ENCODE measurements at places on chromosomes 4 and X.

DNA sequence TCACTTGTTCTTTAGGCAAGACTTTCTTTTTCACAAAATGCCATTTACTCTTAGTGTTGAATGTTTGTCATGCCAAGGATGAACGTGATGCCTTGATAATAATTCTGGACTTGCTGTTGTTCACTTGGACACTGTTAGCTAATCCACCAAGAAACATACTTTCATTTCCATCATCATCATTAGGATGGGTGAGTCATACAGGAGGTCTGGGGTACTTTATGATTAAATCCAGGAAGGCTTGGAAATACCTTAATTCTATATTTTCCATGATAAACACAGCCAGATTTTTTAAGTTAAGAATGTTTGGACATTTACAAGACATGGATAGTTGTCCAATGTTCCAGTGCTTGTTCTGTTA, 260.7 kb upstream of the GIMD1 start:
- DNase-seq = no peak

GRCh38 chr4:131296192-131296591, 1852.9 kb upstream of the PCDH10 start:
- DNase-seq = no peak

GRCh38 chr4:38368613-38369012, 295.4 kb upstream of the KLF3 start:
- DNase-seq = no peak

GRCh38 chr4:173169428-173170181, 994 bp downstream of the GALNT7 start:
- DNase-seq = no peak

All from CMK (cell line).